ENCODE measurements at places on chromosomes 4 and X. TPM values are rescaled to one million over a fixed set of nuclear protein-coding genes. Genes with fewer than 3 reads are reported as not detected.

Gene KCND1
- total RNA-seq = 0.90 TPM

Gene TMEM156
- 0.77 TPM for total RNA-seq

Gene BEX2
- 6.6 TPM for total RNA-seq

Gene BRS3
- not detected for total RNA-seq

Gene VEGFC
- 1.1 TPM for total RNA-seq

Gene GLOD5
- total RNA-seq = 9.0 TPM

Gene PITX2
- total RNA-seq = 0.45 TPM

- no peaks in the 10 kb centered on the region for H3K36me3 ChIP-seq
- no peak for DNase-seq
- H3K4me3 ChIP-seq = no peak overlapping the region
- H3K27ac ChIP-seq = peak overlapping the region; percentile 24
Measured at GRCh38 chr4:112287258-112287989, 1.7 kb upstream of the TIFA start.

DNA sequence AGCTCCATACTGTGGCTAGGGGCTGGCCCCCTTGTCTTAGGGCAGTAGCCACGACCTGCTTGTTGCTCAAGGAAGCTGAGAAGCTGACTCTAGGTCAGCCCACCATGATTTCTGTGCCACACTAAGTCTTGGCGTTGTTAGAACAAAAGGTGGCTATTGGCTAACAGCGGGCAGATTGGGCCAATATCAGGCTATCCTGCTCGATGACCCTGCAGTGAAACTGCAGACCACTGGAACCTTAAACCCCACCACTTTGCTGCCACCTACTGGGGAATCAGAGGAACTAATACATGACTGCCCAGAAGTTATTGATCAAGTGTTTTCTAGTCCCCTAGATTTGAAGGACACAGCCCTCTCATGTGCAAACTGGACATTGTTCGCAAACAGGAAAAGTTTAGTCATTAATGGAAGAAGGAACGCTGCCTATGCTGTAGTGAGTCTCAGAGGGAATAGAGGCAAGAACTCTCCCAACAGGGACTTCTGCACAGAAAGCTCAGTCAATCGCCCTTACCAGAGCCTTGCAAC lies 17.0 kb upstream of the PAPSS1 start:
- no peak overlapping the region for H3K27ac ChIP-seq
- peak; percentile 29 for DNase-seq
- H3K4me1 ChIP-seq = no peaks in the 10 kb centered on the region
- no peaks in the 10 kb centered on the region for H3K36me3 ChIP-seq
- H3K27me3 ChIP-seq = no peaks in the 10 kb centered on the region
- H3K4me3 ChIP-seq = no peak overlapping the region

- DNase-seq = no peak
- peaks cover 10% of the 10 kb centered on the region for H3K4me1 ChIP-seq
- H3K27me3 ChIP-seq = peaks cover 91% of the 10 kb centered on the region
- H3K27ac ChIP-seq = no peak overlapping the region
- no peaks in the 10 kb centered on the region for H3K36me3 ChIP-seq
- H3K4me3 ChIP-seq = no peak overlapping the region
Measured at GRCh38 chr4:110623718-110624397, 981 bp upstream of the PITX2 start.

DNA sequence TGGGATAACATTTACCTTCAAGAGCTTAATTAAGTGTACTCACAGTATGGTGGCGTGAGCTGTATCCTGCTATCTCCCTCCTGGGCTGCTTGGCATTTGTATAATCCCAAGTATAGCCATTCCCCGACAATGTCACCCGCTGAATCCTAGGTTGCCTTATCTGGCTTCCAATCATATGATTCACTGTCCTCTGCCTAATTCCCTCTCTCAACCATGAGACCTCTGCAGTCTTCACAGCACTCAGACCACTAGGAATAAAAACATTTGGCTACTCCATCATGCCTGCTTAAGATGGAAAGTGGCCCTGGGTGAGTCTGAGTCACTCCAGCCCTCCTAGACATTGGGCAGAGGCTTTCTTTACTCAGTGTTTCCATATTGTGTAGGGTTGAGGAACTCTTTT lies 28.9 kb upstream of the WDFY3 start:
- H3K27me3 ChIP-seq = no peaks in the 10 kb centered on the region
- no peaks in the 10 kb centered on the region for H3K4me1 ChIP-seq
- no peak for DNase-seq

GRCh38 chr4:78417603-78418002 lies 134.0 kb upstream of the ANXA3 start:
- H3K4me1 ChIP-seq = no peaks in the 10 kb centered on the region
- H3K27me3 ChIP-seq = no peaks in the 10 kb centered on the region
- no peak for DNase-seq
- no peaks in the 10 kb centered on the region for H3K36me3 ChIP-seq
- no peak overlapping the region for H3K4me3 ChIP-seq

- H3K4me1 ChIP-seq = no peaks in the 10 kb centered on the region
- DNase-seq = no peak
- H3K4me3 ChIP-seq = no peak overlapping the region
- H3K36me3 ChIP-seq = peaks cover 6% of the 10 kb centered on the region
- no peak overlapping the region for H3K27ac ChIP-seq
- H3K27me3 ChIP-seq = no peaks in the 10 kb centered on the region
Measured at GRCh38 chr4:88765729-88766128, 68.1 kb upstream of the NAP1L5 start.

DNA sequence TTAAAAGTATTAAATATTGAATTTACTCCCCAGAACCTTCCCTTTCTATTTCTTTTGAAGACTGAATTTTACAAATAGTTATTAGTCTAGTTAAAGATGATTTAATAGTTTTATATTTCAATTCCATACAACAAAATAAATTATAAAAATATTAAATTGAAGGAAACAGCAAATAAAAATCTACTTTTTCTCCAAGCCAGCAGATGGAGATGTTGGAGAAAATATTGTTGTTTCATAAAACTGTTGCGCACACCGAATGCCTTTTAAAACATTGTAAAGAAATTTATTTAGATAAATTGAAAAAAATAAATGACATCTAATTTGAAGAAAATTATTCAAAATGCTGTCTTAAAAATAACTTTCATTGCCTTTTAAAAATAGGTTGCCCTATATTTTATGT lies 5.5 kb downstream of the GRIA2 start:
- no peak overlapping the region for H3K4me3 ChIP-seq
- H3K27ac ChIP-seq = no peak overlapping the region
- DNase-seq = no peak
- peaks cover 19% of the 10 kb centered on the region for H3K27me3 ChIP-seq
- no peaks in the 10 kb centered on the region for H3K4me1 ChIP-seq

DNA sequence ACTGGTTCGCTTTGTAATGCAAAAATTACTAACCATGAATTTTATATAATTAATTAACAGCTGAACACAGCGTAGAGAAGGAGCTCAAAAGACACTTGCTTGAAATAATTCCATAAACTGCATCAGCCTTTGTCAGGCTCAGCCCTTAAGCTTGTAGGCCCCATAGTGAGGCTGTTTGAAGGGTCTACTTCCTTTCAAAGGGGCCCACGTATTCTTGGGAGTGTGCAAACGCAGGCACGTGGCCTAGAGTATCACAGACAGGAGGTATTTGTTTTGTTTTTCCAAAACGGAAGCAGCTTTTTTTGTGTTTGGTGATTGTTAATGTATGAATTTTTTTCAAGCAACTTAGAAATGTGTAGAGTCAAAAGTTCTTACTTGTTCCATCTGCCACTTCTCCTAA lies 25.6 kb upstream of the EGF start:
- H3K27me3 ChIP-seq = no peaks in the 10 kb centered on the region
- no peak for DNase-seq
- H3K4me3 ChIP-seq = no peak overlapping the region

DNA sequence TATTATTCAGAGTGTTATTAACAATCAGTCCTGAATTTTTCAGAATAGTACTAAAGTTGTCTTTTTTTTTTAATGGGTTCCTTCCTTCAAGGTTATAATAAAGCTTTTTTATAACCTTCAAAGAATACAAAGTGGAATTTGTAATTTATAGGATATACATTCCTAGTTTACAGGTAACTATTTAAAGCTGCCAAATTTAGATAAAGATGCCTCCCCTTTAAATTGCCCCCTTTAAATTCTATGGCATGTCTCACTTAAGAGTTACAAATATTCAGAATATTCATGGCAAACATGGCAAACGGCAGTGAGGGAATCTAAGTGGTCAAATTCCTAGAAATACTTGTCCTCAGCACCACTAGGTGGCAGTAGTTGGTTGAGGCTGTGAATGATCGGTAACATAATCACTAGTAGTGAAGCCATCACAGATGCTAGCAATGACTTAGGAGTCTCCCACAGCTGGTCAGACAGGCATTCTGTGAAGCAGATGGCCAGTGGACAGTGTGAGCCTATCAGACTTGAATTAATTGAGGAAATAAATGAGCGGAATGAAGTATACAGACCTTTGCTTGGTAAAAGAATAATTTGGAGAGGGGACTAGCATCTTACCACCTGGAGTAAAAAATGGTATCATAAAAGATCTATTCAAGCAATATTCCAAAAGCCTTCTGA lies 86.4 kb downstream of the CBR4 start:
- DNase-seq = peak; percentile 73
- H3K4me1 ChIP-seq = no peaks in the 10 kb centered on the region
- H3K27me3 ChIP-seq = no peaks in the 10 kb centered on the region
- peaks cover 19% of the 10 kb centered on the region for H3K36me3 ChIP-seq
- H3K4me3 ChIP-seq = no peak overlapping the region
- no peak overlapping the region for H3K27ac ChIP-seq

- H3K27me3 ChIP-seq = no peaks in the 10 kb centered on the region
- H3K36me3 ChIP-seq = no peaks in the 10 kb centered on the region
- no peak overlapping the region for H3K27ac ChIP-seq
- H3K4me1 ChIP-seq = no peaks in the 10 kb centered on the region
Measured at GRCh38 chr4:42436928-42437565, 39.8 kb downstream of the SHISA3 start.

DNA sequence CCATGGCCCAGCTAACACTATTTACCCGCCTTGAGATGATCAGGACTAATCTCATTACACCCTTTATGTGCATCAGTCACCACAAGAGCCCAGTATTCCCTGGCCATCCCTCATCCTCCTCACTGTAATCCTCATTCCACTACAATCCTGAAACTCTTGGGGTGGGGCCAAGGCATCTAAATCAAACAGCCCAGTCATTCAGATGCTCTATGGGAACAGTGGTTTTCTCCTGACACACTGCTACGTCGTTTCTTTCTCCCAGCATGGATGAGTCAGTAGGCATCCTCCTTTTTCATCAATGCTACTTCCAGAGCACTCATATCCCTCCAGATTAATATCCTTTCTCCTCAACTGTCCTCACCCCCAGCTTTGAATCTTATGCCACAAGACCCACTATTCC lies 5.6 kb downstream of the SDAD1 start:
- no peaks in the 10 kb centered on the region for H3K27me3 ChIP-seq
- no peak overlapping the region for H3K27ac ChIP-seq
- peaks cover 10% of the 10 kb centered on the region for H3K4me1 ChIP-seq
- H3K36me3 ChIP-seq = peaks cover 4% of the 10 kb centered on the region

GRCh38 chr4:152424396-152424795 lies 111.5 kb downstream of the FBXW7 start:
- H3K4me3 ChIP-seq = no peak overlapping the region
- no peak for DNase-seq
- no peaks in the 10 kb centered on the region for H3K36me3 ChIP-seq
- H3K4me1 ChIP-seq = no peaks in the 10 kb centered on the region
- H3K27me3 ChIP-seq = no peaks in the 10 kb centered on the region

DNA sequence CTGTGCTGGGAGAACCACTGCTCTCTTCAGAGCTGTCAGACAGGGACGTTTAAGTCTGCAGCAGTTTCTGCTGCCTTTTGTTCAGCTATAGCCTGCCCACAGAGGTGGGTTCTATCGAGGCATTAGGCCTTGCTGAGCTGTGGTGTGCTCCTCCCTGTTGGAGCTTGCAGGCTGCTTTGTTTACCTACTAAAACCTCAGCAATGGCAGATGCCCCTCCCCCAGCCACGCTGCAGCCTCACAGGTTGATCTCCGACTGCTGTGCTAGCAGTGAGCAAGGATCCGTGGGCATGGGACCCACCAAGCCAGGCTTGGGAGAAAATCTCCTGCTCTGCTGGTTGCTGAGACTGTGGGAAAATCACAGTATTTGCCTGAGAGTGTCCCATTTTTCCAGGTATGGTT lies 133.8 kb upstream of the UBQLN2 start:
- H3K27me3 ChIP-seq = no peaks in the 10 kb centered on the region
- no peaks in the 10 kb centered on the region for H3K4me1 ChIP-seq
- no peak overlapping the region for H3K27ac ChIP-seq
- DNase-seq = no peak
- no peaks in the 10 kb centered on the region for H3K36me3 ChIP-seq

DNA sequence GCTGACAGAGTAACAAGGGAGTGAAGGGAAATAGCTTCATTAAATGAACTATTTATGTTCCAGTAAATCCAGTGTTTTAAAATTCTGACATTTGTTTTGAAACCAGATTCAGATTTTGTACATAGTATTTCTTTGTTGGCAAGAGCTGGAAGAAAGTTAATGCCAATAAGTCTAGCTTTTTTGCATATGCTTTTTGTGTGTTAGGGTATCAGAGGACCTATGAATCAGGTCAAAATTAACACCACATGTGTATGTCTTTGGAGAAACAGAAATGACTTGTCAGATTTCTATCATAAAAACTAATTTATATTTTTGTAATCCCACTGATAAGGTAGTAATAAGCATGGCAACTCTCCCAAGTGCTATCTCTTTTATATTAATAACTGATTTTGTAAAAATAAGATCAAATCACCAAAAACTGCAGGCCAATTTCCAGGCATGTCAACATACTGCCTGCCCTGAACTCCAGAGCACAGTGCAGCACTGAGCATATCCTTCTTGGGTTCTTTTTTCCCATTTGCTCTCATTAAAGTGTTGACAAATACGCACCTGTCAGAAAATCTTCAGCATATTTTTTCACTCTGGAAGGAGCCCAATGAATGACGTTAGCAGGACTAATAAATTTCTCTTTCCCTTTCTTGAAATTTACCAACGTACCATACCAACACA lies 65.5 kb downstream of the SH3RF1 start:
- no peak overlapping the region for H3K27ac ChIP-seq
- no peaks in the 10 kb centered on the region for H3K27me3 ChIP-seq
- no peak for DNase-seq
- peaks cover 3% of the 10 kb centered on the region for H3K4me1 ChIP-seq
- no peak overlapping the region for H3K4me3 ChIP-seq

GRCh38 chr4:14539246-14539645 lies 463.0 kb upstream of the CPEB2 start:
- H3K4me3 ChIP-seq = no peak overlapping the region
- H3K27ac ChIP-seq = no peak overlapping the region
- H3K27me3 ChIP-seq = no peaks in the 10 kb centered on the region
- no peak for DNase-seq
- H3K4me1 ChIP-seq = no peaks in the 10 kb centered on the region

GRCh38 chr4:153634738-153635353 lies 49.2 kb upstream of the TLR2 start:
- H3K36me3 ChIP-seq = no peaks in the 10 kb centered on the region
- H3K27me3 ChIP-seq = no peaks in the 10 kb centered on the region
- H3K27ac ChIP-seq = no peak overlapping the region
- no peak overlapping the region for H3K4me3 ChIP-seq
- DNase-seq = no peak
